T-helper 1 cell (primary cell): ENCODE measurements at places on chromosomes 11 and 22.

GRCh38 chr11:2521081-2521732 is 76.4 kb downstream of the KCNQ1 start:
- no peak for DNase-seq

DNA sequence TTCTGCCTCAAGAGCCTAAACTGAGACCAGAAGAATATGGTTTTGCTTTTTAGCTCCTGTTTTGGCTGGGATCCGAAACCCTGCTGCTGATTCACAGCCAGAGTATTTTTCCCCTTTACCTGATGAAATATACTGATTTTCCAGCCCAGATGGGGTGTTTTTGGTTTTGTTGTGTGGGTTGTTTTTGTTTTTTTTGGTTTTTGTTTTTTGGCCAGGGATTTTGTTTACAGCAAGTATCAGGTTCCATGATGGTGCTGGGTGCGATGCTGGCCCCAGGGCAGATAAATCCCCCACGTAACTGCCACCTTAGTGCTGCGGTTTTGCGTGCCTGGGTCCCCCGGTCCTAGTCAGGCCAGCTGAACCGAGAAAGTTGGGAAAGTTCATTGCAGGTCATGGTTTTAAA is 103.7 kb downstream of the ZBTB16 start:
- no peak for DNase-seq

DNA sequence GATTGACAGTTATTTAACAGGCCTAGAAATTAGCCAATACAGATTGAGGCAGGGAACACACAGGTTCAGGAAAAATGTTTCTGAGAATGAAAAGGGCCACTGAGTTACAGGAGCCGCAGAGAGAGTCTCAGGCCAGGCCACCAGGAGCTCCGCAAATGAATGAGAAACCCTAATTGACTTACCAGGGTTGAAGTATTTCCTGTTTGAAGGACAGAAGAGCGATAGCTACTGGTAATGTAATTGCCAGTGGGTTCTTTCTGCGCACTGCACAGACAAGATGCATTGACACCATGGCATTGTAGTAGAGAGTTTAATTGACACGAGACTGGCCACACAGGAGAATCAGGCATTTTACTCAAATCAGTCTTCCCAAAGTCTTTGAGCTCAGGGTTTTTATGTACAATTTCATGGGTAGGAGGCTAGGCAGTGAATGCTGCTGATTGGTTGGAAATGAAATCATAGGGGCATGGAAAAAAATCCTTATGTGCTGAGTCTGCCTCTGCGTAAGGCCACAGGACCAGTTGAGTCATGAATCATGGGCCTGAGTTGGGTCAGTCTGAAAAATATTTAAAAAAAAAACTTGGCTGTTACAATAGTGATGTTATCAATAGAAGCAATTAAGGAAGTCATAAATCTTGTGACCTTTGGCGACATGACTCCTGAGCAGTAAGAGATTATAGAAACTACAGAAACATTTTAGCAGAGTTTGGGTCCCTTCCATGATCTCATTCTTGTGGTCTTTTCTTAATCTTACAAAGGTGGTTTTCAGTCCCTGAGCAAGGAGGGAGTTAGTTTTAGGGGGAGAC is 203.8 kb downstream of the CASP12 start:
- DNase-seq: no peak

GRCh38 chr11:63635762-63636465 is 21.7 kb upstream of the PLAAT3 start:
- peak; percentile 25 for DNase-seq

GRCh38 chr11:76185511-76185910 is 20.8 kb downstream of the WNT11 start:
- DNase-seq: no peak

GRCh38 chr11:117869604-117870003 is 6.9 kb downstream of the FXYD6 start:
- DNase-seq: no peak

DNA sequence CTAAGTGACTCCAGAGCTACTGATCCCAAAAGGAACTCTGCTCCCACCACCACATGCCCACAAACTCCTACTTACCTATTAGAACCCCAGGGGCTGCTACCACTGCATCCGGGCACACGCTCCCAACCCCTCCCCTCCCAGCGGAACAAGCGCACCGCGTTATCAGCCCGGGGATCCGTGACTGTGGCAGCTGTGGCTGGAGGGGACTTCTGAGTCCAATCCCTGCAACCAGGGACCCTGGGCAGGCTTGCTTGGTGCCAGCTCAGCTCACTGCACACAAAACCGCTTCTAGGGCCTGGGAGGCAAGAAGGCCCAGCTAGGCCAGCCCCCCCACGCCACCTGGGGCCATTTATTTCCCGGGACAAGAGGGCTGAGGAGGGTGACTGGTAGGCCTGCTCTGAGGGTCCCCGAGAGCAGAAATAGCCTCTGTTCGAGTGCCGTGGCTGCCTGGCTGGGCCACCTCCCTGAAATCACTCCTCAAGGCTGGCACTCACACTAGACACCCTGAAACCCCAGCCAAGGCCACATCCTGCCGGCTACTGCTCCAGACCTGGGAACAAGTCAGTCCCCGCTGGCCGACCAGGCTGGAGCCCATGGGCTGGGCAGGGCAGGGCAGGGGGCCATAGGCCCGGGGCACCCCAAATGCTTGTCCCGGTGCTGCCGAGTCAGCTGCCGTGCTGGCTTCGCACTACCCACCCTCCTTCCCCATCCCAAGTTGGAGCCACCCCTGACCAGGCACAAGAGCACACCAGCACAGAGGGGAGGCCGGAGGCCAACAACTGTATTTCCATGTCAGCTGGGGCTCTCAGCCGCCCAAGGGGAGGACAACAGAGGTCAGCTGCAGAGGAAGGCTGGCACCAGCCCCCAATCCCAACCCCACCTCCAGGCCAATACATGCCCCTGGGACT is 1.9 kb upstream of the IFITM10 start:
- DNase-seq: no peak

- no peak for DNase-seq
These were observed 12.9 kb upstream of the PIK3IP1 start for GRCh38 chr22:31305194-31305593.

GRCh38 chr11:76086743-76087635 is 119.3 kb downstream of the WNT11 start:
- DNase-seq: no peak

GRCh38 chr11:71505001-71505400 is 22.1 kb upstream of the KRTAP5-7 start:
- no peak for DNase-seq

DNA sequence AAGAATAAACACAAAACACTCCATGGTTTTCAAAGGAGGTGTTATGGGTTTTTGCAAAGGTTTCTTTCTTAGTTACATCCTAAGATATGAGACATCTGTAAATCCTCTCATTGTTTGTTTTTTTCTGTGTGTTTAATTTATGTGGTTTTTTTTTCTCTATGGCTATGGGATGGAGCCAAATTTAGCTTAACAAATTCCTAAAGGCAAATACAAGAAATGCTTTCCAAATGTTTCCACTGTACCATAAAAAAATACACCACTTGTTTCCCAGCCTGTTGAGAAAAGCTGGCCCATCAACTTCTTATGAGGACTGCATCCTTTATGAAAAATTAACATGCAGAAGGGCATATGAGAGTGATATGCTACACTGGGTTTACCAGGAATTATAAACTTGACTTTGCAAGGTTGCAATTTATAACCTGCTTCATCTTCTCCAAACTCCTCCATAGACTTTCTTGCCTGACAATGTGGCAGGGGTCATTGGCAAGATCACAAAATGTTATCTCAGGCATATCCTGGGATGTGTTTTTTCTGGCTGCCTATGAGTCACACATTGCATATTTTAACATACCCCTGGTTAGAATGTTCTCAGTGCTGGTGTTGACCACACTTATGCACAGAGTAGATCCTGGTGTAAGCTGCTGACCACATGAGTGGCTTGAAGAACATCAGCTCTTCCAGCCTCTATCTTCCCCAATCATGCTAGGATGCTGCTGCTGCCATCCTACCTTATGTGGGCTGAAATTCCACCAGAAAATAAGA is 137.6 kb upstream of the TTC12 start:
- no peak for DNase-seq

DNA sequence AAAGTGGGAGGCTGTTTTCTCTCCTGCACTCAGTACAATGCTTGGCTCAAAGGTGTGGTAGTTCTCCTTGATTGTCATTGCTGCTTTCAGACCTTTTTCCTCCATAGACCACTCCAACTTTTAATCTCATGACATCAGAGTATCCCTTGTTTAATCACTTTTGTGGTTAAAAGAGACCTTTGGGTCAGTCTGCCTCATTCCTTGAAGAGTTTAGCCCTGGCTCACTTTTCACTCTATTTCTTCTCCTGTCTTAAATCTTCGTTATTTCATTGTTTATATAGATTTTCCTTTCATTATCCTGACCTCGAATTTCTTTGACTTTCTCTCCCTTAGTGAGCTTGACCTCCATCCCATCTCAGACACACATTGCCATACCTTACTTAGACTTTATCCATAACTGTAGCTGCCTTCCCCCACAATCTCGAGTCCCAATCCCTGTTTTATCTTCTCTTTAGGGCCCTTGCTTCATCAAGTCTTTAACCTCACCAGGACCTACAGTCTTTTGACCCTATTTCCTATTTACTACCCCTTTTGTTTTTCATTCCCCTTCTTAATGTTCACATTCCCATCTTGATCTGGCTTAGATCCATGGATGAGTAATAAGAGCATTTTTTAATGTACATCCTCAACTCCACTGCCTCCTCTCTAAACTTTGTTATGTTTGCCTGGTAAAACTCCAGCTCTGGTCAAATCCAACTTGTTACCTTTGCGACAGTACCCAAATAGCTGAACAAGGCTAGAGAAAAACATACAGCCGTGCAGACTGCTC is 9.5 kb downstream of the ATXN10 start:
- no peak for DNase-seq

GRCh38 chr11:77093987-77094840 is 8.4 kb upstream of the OMP start:
- DNase-seq: no peak

DNA sequence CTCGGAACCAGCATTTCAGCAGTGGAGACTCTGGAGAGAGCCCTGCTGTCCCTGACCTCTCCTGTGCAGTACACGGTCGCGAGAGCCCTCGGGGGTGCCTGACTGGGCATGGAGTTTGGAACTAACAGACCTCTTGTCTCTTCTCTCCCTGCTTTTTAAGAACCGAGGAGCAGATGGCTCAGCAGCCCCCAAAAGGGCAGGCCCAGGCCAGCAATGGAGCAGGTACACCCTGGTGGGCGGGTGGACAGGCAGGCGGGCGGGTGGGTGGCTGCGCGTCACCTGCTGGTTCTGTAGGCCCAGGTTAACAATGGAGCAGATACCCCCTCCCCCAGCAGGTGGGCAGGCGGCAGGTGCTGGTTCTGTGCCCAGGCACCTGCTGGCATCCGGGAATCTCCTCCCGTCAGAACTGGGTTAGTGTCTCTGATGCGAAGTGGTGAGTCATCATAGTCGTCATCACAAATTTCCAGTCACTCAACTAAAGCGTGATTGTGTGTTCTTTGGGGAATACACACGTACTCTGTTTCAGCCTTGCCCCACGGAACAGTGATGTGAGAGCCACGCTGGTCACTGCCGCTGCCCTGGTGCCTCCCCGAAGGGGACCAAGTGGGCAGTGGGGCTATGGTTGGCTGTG is 41.1 kb downstream of the GRAMD4 start:
- no peak for DNase-seq

DNA sequence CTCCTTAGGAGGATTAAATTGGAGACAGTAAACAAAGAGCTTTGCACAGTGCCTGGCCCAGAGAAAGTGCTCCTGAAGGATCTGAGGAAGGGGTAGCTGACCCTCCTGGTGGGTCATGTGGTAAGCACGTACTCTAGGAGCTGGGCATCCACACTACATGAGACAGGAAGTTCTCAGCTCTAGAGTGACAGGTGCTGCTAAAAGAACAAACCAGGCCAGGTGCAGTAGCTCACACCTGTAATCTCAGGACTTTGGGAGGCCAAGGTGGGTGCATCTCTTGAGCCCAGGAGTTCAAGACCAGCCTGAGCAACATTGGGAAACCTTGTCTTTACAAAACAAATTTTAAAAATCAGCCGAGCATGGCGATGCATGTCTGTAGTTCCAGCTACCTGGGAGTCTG is 13.1 kb downstream of the SLC43A1 start:
- no peak for DNase-seq

GRCh38 chr11:24344222-24344621 is 152.6 kb upstream of the LUZP2 start:
- DNase-seq: no peak
